MM.1S (cell line): ENCODE measurements at places on chromosomes 13 and 19.
A peak's percentile ranks its signal among the peaks of the same experiment; 100 is the strongest.

GRCh38 chr13:98214008-98214643 is 37.1 kb upstream of the RNF113B start:
- DNase-seq: no peak
- no peaks in the 10 kb centered on the region for H3K36me3 ChIP-seq
- no peak overlapping the region for H3K4me3 ChIP-seq
- H3K27me3 ChIP-seq: no peaks in the 10 kb centered on the region
- no peaks in the 10 kb centered on the region for H3K4me1 ChIP-seq

DNA sequence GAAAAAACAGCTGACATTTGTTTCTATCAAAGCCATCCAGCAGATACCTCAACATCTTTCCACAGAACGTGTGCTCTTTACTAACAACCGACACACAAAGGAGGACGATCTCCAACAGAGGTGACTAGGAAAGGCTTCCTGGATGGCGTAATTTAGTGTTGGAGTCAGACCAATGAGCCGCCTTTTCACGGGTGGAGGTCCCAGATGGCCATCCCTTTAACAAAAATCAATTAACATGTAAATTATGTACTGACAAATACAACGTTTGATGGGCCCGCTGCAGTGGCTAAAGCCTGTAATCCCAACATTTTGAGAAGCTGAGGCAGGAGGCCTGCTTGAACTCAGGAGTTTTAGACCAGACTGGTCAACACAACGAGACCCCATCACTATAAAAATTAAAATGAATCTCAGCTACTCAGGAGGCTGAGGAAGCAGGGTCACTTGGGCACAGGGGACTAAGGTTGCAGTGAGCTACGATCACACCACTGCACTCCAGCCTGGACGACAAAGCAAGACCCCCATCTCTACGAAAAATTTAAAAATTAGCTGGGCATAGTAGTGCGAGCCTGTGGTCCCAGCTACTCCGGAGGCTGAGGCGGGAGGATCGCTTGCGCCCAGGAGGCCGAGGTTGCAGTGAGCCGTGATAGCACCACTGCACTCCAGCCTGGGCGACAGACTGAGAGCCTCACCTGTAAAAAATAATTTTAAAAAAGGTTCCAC is 1.2 kb upstream of the DPY19L3 start:
- peaks cover 4% of the 10 kb centered on the region; the same call in 1 of the 2 replicates for H3K4me1 ChIP-seq
- no peaks in the 10 kb centered on the region for H3K27me3 ChIP-seq
- H3K4me3 ChIP-seq: peak overlapping the region; percentile 78

DNA sequence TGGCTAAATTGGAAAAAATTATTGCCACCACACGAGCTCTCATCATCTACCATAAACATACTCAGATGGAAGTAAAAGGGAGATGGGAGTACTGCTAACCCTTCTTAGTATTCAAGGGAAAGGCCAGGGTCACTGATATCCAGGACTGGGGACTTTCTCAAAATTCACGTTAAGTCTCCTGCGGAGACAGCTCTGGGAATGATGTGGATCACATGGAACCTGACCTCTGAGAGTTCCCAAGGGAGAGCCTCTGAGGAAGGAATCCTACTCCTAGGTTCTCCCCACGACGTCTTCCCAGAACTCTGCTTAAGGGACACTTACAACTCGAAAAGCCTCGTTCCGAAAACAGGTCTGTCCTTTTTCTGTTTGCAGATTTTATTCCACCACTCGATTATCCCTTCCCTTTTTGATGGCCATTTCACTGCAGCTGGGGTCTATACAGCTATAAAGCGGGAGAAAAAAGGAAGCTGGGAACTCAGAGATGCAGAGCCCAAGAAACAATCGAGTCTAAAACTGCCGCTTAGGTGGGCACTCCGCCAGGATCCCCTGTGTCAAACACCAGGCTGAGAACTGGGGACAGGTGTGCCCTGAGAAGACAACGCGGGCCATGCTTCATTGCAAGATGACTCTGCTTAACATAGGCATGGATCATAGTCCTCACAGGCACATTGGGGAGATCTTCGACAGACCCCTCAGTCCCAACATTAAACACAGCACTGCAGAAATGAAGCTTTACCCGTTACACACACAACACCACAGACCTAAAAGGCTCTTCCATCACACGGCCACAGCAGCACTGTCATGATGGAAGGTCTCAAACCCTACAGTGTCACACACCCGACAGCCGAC is 823 bp upstream of the ZNF567 start:
- peaks cover 5% of the 10 kb centered on the region; the same call in 1 of the 2 replicates for H3K4me1 ChIP-seq
- peak overlapping the region; percentile 85 for H3K4me3 ChIP-seq
- no peak overlapping the region for H3K27ac ChIP-seq

- no peak overlapping the region for H3K27ac ChIP-seq
- no peak for DNase-seq
- no peaks in the 10 kb centered on the region for H3K36me3 ChIP-seq
- H3K4me1 ChIP-seq: no peaks in the 10 kb centered on the region
- H3K4me3 ChIP-seq: no peak overlapping the region
Measured at GRCh38 chr13:112775791-112776279, 86.0 kb downstream of the ATP11A start.

DNA sequence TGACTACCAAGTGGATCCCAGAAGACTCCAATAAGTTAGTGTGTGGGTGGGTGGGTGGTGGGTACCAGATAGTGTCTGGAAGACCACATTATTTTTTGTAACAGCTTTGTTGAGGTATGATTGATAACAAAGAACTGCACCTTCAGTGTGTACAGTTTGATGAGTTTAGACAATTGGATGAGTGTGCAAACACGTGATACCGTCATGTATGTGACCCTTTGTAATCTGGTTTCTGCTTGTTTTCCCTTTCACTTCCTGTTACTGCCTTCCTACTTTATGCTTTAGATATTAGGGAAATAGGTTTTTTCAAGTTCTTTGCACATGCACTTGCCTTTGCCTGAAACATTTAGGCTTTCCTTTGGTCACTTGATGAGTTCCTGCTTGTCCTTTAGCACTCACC is 8.5 kb downstream of the RPL21 start:
- H3K4me1 ChIP-seq: no peaks in the 10 kb centered on the region
- no peaks in the 10 kb centered on the region; the same call in 1 of the 2 replicates for H3K36me3 ChIP-seq
- no peak overlapping the region for H3K4me3 ChIP-seq
- no peak overlapping the region for H3K27ac ChIP-seq
- DNase-seq: no peak

DNA sequence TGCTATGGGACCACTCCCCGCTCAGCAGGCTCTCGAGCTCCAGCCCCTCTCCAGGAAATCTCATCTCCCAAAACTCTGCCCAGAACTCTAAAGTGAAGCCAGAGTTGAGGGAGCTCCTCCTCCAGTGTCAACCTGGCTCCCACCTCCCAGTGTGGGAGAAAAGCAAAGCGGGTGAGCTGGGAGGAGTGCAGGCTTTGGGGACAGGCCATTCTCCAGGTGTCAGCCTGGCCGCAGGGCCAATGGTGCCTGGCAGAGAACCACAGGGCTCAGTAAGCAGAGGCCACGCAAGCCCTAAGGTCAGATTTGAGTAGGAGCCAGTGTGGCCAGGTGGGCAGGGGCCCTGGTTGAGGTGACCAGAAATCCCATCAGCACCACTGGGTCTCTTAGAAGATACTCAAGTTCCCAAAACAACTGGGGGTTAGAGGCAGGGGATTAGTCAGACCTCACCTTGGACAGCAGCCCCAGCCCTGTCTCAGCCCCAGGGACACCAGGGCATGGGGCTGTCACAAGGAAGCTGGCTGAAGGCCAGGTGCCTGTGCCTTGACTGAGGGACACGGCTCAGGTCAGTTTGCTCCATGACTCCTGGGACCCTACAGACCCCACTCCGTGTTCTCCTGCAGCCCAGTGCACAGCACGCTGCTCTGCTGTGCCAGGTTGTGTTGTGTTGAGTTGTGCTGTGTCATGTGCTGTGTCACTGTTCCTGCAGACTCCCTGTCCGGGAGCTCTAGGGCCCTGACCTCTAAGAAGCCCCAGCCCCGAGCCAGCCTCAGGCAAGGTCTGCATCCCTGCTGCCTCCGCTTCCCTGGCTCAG is 2.8 kb upstream of the ZNF181 start:
- no peaks in the 10 kb centered on the region for H3K36me3 ChIP-seq
- H3K4me3 ChIP-seq: no peak overlapping the region
- no peak overlapping the region for H3K27ac ChIP-seq
- DNase-seq: no peak
- H3K27me3 ChIP-seq: peaks cover 9% of the 10 kb centered on the region; the same call in 1 of the 2 replicates

DNA sequence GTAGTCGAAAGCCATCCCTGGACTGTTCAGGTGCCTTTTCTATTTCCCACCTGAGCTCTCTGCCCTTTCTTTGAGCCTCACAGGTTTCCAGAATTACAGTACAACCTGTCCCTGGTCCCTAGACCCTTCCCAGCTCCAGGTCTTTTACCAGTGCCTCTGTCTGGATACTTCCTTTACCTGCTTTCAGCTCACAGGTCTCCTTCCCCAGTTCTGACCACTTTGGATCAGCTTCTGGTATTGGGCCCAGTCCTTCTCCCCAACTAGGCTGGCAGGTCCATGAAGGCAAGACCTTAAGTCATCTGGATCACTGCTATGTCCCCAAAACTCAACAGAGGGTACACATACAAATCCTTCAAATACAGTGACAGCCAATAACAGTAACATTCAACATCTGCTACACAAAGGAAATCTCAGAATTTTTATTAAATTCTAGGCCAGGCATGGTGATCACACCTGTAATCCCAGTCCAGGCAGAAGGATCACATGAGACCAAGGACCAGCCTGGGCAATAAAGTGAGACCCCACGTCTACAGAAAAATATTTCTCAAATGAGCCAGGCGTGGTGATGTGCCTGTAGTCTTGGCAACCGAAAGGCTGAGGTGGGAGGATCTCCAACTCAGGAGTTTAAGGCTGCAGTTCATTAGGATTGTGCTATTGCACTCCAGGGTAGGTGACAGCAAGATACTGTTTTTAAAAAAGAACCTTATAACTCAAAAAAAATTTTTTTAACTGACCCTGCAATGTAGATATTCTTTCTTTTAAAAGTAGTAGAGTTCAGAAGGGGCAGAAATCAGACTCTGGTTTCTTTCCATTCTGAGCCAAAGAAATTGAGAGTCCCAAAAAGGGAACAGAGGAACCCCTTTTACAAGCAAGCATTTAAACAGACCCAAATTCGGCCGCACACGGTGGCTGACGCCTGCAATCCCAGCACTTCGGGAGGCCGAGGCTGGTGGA is 1.3 kb downstream of the RPS16 start:
- H3K4me1 ChIP-seq: peaks cover 46% of the 10 kb centered on the region
- DNase-seq: no peak
- peak overlapping the region; percentile 65; the same call in 1 of the 2 replicates for H3K27ac ChIP-seq
- H3K4me3 ChIP-seq: peak overlapping the region; percentile 100

- H3K4me1 ChIP-seq: no peaks in the 10 kb centered on the region
- H3K27me3 ChIP-seq: no peaks in the 10 kb centered on the region
- no peak overlapping the region for H3K27ac ChIP-seq
Measured at GRCh38 chr13:98503175-98504028, 73.5 kb downstream of the STK24 start.

- no peaks in the 10 kb centered on the region for H3K36me3 ChIP-seq
- H3K4me1 ChIP-seq: no peaks in the 10 kb centered on the region
- no peaks in the 10 kb centered on the region for H3K27me3 ChIP-seq
- no peak for DNase-seq
Measured at GRCh38 chr13:52677823-52678222, 25.2 kb downstream of the SUGT1 start.

- H3K27ac ChIP-seq: no peak overlapping the region
- no peaks in the 10 kb centered on the region for H3K27me3 ChIP-seq
- DNase-seq: no peak
- no peaks in the 10 kb centered on the region; the same call in 1 of the 2 replicates for H3K36me3 ChIP-seq
Measured at GRCh38 chr13:83166550-83166949, 715.7 kb downstream of the SLITRK1 start.

- H3K4me1 ChIP-seq: no peaks in the 10 kb centered on the region
- no peak overlapping the region for H3K27ac ChIP-seq
- no peaks in the 10 kb centered on the region for H3K36me3 ChIP-seq
- no peaks in the 10 kb centered on the region for H3K27me3 ChIP-seq
- DNase-seq: no peak
Measured at GRCh38 chr13:52786766-52787165, 47.1 kb upstream of the CNMD start.

DNA sequence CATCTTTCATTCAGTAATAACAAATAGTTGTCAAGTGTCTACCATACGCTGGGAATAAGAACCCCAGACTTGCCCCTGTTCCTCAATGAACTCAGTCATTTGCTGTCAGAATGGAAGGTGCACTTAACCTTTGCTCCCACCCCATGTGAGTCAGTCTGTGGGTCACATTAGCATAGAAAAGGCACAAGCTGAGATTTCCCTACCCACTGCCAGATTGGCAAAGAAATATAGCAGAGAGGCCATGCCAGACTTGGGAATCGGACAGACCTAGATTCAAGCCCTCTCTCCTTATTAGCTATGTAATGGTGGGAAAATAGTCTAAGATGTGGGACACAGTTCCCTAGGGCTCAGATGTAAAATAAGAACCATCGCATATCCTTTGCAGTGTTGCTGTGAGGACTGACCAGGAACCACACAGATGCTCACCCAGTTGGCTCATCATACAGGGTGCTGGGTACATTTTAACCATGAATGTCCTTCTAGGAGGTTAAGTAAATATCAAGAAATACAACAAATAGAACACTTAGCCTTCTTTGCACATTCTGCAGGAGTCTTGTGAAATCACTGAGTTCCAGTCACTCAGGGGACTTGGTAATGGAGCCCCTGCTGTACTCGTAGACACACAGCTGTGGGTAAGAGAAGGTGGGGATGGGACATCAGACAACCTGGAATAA is 218.2 kb downstream of the FGF14 start:
- no peak overlapping the region for H3K4me3 ChIP-seq
- H3K27ac ChIP-seq: no peak overlapping the region
- H3K4me1 ChIP-seq: no peaks in the 10 kb centered on the region
- DNase-seq: no peak
- no peaks in the 10 kb centered on the region for H3K27me3 ChIP-seq
- no peaks in the 10 kb centered on the region for H3K36me3 ChIP-seq

DNA sequence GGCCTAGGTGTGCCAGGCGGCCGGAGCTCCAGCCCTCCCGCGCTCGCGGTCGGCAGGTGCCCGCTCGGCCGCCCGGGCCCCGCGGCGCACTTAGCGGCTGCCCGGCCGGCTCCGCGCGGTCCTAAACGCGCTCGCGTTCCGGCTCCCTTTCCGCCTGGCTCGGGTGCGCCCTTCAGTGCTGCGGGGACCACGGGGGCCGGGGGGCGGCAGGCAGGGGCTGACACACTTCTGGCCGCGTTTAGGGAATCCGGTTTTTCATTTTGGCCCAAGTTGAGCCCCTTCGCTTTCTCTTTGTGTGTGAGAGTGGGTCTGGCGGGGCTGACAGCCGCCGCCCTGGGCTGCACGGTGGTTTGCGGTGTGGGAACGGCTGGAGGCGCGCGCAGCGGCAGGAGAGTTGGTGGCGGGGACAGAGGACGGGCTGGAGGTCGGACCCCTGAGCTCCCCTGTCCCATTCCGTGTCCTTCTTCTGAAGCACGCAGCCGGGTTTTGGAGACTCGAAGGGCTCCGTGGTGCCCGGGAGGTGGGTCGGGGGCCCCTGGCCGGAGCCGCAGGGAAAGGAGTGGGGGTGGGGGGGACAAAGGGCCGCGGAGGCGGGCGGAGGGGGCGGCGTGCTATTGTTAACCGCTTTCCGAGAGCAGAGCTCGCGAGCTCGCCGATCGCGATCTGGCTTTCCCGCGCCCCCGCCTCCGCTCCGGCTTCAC is 3.1 kb downstream of the FGF9 start:
- peak; percentile 55 for DNase-seq
- peak overlapping the region; percentile 42; the same call in 1 of the 2 replicates for H3K27ac ChIP-seq
- H3K36me3 ChIP-seq: no peaks in the 10 kb centered on the region
- peak overlapping the region; percentile 63 for H3K4me3 ChIP-seq

- no peaks in the 10 kb centered on the region for H3K4me1 ChIP-seq
- peaks cover 81% of the 10 kb centered on the region for H3K27me3 ChIP-seq
- no peaks in the 10 kb centered on the region for H3K36me3 ChIP-seq
- no peak overlapping the region for H3K4me3 ChIP-seq
- H3K27ac ChIP-seq: no peak overlapping the region
Measured at GRCh38 chr19:4622695-4623421, 16.5 kb upstream of the TNFAIP8L1 start.

GRCh38 chr13:98889419-98890085 is 88.3 kb downstream of the DOCK9 start:
- no peak overlapping the region for H3K27ac ChIP-seq
- H3K4me1 ChIP-seq: no peaks in the 10 kb centered on the region
- H3K36me3 ChIP-seq: 0 out of 2 replicates have a peak, but pooled peaks cover 4% of the 10 kb centered on the region
- no peaks in the 10 kb centered on the region for H3K27me3 ChIP-seq
